ENCODE measurements at places on chromosomes 5 and 9.

DNA sequence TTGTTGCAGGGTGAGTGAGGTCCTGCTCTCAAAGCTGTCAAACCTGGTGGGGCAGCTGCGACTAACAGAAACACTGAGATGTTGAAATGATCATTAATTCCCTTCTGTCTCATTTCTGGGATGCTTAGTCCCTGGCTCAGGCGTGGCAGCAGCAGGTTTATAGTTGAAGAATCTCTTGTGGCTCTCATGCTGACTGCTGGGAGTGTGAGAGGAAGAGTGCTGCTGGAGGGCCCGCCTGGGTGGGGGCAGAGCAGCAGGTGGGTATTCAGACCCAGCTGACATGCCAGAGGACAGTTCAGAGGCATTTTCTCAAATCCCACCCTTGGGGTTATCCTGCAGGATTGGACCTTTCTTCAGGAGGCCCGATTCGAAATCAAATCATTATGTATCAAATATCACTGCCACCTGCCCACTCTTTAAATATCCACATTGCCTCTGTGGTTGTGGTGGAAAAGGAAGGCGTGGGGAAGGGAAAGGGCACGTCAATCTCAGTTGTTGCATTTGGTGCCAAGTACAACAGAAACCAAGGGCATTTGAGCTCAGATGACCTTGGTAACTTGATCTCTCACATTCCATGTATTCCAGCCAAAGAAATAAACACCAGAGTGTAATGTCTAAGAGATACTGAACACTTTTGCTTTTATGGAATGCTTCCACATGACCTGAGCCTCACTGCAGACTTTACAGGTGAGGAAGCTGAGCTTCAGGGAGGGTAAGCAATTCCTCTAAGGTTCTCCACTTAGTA lies 224.3 kb downstream of the AOPEP start:
- DNase-seq = no peak

GRCh38 chr9:27763831-27764230 lies 190.6 kb upstream of the C9orf72 start:
- no peak for DNase-seq

GRCh38 chr5:100667161-100667630 lies 132.0 kb downstream of the FAM174A start:
- no peak for DNase-seq

DNA sequence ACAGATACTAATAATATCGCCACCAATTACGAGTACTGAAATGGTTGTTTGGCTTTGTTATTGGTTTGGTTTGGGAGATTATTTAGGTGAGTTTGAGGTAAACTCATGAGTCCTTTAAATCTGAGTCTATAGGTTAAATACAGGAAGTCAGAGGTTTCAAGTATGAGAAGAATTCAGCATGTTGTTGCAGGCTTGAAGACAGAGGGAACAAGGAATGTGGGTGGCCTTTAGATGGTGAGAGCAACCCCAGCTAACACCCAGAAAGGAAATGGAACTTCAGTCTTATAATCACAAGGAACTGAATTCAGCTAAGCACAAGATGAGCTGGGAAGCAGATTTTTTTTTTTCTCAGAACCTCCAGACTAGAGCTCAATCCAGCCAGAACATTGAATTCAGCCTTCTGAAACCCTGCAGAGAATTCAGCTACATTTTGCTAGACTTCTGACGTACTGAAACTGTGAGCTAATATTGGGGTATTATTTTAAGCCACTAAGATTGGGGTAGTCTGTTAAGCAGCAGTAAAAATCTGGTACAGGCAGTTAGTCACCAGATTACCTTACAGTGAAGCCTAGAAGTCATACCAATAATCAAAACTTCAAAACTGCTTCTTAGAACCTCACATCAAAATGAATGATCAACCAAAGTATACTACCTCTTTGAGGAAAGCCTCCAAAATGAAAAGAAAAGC lies 216.0 kb upstream of the PUM3 start:
- no peak for DNase-seq

Measured in activated naive CD4-positive, alpha-beta T cell treated with anti-CD3 and anti-CD28 coated beads, Interleukin-2, amount 10 ng/mL, durations not matched to agents 7 days and 5 days (primary cell).